ENCODE measurements at places on chromosomes 7 and 10.

GRCh38 chr10:1185911-1186682 lies 129.9 kb downstream of the WDR37 start:
- no peak for DNase-seq

- no peak for DNase-seq
These were observed 65.6 kb downstream of the SLC29A4 start for GRCh38 chr7:5348134-5349004.

DNA sequence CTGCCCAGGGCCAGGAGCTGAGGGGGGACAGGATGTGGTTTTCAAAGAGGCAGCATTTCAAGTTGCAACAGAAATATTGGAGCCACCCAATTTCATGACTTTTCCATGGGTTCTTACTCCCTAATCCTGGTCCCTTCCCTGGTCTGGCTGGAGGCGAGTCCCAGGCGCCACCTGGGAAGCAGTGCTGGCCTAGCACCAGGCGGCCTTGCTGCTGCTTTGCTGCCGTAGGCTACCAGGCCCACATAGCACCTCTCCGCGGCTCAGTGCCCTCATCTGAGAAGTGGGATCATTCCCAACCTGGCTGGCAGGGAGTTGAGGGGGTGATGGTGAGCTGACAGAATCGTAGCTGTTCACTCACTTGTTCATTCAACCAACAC lies 33.7 kb downstream of the ZMIZ1 start:
- no peak for DNase-seq

DNA sequence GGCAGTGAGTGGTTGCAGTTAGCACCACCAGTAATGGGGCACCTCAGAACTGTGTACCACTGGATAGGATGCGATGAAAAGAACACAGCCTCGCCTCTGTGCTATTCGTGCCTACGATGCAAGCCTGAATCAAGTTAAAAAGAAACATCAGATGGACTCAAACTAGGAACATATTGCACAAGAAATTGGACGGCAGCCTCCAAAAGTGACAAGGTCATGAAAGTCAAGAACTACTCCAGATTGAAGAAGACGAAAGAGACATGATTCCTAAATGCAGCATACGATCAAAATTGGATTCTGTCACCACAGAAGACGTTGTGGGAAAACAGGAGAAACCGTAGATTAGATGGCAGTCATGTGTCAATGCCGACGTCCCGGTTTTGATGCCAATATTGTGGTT lies 648.1 kb upstream of the FOXK1 start:
- DNase-seq: no peak

DNA sequence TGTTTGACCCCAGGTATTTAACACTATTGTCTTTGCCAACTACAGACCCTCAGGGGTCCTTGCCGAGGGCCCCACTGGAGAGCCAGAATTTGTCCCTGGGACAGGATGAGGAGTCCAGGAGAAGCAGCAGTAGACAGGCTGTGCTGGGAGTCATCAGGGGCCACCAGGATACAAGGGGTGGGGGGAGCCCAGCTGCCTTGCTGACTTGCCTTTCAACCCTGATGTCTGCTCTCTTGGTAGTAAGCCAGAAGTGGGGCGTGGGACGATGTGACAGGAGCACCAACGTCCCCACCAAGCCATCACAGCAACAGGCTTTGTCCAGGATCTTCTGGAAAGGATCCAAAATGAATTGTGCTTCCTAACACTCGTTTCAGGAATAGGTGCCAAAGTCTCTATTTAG lies 62.4 kb upstream of the CDCA7L start:
- DNase-seq: no peak

- DNase-seq: peak; percentile 30
These were observed 38.0 kb downstream of the FOXI2 start for GRCh38 chr10:127774766-127775559.

DNA sequence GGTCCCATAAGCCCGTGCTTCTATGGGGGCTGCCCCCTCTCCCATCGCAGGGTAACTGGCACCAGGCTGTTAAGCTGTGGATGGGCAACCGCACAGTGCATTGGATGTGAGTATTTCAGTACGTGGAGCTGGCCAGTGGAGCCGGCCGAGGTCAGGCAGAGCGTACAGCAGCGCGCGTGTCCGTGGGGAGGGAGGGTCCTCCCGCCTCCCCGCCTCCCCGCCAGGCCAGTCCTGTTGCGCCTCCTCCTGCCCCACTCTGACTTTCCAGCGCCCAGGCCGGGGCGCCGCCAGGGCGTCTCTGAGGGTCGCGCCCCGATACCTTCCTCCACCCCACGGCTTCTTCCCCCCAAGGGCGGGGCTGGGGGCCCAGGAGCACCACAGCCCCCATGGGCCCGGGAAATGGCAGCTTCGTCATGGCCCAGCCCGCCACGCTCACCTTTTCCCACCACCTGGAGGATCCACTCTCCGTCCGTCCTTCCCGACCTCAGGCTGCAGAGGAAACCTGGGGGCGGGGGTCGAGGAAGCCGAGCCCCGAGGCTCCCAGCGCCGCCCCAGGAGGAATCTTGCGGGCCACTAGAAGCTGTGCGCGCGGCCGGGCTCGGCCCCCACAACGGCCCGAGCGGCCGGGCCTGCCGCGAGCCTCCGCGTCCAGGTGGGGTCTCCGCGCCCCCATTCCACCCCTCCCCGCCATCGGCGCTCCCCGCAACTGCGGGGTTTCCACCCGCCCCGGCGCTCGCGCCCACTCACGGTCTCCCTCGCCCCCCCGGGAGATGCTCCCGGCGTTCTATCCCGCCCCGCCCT lies 831 bp upstream of the PFKP start:
- peak; percentile 52 for DNase-seq

GRCh38 chr10:66307826-66308225 lies 618.0 kb upstream of the LRRTM3 start:
- DNase-seq: no peak

GRCh38 chr10:124063750-124064603 lies 29.4 kb downstream of the CHST15 start:
- DNase-seq: no peak

DNA sequence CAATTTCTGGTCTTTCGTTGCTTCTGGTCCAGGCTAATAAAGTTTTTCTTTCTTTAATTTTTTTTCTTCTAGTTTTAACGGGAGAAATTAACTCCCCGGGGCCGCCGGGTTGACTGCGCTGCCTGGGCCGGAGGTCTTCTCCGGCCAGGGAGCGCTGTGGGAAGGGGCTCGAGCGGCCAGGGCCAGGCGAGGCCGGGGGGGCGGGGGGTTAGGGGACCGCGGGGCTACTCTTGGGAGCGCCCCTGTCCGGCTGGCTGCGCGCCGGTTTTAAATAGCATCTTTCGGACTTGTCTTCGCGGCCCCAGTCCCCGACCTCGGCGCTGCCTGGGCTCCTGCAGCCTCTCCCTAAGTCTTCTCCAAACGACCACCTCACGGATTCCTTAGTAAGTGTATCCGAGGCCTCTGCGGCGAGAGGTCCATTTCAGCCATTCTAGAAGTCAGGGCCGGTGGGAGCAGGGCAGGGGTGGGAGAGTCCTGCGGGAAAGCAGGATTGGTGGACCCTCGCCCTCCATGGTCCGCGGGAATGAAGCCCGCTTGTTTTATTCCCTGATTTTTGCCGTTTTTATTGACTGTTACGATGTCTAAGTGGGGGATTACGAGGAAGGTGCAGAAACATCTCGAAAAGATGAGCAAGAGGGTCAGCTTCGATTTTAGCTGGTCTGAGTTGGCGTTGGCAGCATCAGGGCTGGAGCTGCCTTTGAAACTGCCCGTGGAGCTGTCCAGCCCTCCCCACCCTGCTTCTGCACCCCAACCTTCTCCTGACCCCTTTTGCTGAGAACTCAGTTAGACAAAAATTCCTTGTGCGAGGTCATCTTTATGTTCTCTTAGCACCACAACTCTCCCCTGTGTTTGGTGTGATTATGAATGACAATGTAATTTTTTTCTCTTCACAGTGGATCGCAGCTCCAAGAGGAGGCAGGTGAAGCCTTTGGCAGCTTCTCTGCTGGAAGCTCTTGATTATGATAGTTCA lies 555 bp downstream of the PHF14 start:
- DNase-seq: peak; percentile 78

GRCh38 chr7:81990395-81990794 lies 220.5 kb upstream of the HGF start:
- DNase-seq: no peak

DNA sequence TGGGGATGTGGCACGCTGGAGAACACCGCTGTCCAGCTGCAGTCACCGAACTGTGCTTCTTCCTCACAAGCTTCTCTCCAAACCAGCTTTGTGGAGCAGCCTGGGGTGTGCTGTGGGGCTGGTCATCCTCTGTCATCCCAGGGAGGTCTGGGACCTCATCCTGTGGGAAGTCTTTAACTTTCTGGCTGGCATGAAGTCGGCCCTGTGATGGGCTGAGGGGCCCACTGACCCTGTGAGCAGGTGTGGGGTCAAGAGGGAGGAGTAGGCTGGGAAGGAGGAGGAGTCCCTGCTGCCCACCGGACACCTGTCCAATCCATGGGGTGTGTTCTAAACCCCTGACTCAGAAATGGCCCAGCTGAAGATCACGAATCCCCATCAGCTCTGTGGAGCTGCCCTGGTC lies 136.2 kb upstream of the SHH start:
- no peak for DNase-seq

- no peak for DNase-seq
These were observed 185.7 kb upstream of the ADO start for GRCh38 chr10:62618576-62619412.

All from right kidney (tissue), 9 donors.